IMR-90 (cell line): ENCODE measurements at places on chromosomes 5 and 9. TPM values are rescaled to one million over a fixed set of nuclear protein-coding genes. Genes with fewer than 3 reads are reported as not detected.

The CBY3 gene
- total RNA-seq: 0.18 TPM in 1 of 2 replicates, not detected in the other

The ANKDD1B gene
- 0.28 TPM in 1 of 2 replicates, not detected in the other for total RNA-seq

The STOML2 gene
- 232 and 250 TPM in 2 replicates for total RNA-seq

The AHRR gene
- total RNA-seq: 15.6 and 16.7 TPM in 2 replicates

The SPATA31C1 gene
- not detected in 2 replicates for total RNA-seq

The RLN1 gene
- not detected in 2 replicates for total RNA-seq

The PCDHGB1 gene
- total RNA-seq: 3.3 and 3.6 TPM in 2 replicates
